ENCODE measurements at places on chromosomes 11 and 22.

GRCh38 chr11:13972043-13972910 is 9.8 kb downstream of the SPON1 start:
- no peak for DNase-seq

- DNase-seq: no peak
These were observed 729.4 kb downstream of the OPCML start for GRCh38 chr11:132802947-132803346.

DNA sequence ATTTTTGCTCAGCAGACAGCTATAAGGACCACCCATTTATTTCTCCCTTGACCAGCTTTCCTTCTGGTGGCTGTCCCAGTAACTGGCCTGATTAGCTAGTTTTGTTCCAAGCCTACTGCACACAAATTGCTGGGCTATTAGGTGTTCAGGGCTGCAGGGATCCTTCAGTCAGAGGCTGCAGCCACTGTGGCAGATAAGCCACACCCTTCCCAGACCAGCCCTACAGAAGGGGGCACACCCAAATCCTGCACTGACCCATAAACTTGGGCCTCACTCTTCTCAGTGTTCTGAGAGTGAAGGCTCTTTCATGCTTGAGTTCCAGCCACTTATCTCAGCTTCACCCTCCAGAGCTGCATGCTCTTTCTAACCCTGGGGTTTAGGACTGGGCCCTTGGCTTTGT is 200.0 kb downstream of the AASDHPPT start:
- no peak for DNase-seq

DNA sequence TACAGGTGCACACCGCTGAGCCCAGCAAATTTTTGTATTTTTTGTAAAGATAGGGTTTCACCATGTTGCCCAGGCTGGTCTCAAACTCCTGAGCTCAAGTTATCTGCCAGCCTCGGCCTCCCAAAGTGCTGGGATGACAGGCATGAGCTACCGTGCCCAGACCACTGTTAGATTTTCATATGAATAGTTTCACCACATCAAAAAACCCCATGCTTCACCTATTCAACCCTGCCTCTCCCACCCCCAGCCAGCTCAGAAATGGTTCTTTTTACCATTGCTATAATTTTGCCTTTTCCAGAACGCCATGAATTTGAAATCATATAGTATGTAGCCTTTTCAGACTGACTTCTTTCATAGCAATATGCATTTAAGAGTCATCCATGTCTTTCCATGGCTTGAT is 37.9 kb downstream of the CDPF1 start:
- DNase-seq: no peak

DNA sequence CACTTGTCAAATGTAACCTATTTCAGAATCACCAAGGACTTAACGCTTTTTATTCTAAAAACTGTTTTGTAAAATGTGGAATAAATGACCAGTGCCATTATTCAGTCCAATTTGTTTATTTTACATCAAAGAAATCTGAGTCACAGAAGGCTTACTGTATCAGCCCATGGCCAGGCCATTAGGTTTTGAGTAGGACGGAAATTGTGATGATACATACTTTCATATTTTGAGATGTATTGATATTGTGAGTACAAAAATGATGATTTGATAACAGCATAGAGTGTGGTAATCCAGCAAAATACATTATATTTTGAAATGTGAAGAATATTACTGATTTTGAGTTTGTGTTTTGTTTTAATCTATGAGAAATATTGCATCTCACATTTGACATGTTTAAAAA is 81.1 kb downstream of the PIWIL3 start:
- no peak for DNase-seq

- peak; percentile 85 for DNase-seq
These were observed 31.5 kb downstream of the KIAA0930 start for GRCh38 chr22:45208993-45209838.

DNA sequence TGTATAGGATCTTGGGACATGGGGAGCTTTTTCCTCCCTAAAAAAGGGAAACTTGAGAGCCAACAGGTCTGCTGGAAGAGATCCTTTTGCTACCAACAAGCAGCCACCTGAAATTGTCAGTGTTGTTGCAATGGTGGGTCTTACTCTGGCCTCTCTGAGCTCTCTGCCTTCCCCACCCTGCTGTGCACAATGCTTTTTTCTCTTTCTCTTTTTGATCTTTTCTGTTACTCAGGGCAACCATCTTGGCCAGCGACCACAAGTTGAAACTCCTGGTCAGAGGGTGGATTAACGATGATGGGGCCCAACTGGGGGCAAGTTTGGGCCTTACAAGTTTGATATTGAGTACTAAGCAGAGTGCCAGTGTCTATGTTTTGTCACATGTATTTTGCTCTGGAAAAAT is 155.8 kb downstream of the KIRREL3 start:
- no peak for DNase-seq

DNA sequence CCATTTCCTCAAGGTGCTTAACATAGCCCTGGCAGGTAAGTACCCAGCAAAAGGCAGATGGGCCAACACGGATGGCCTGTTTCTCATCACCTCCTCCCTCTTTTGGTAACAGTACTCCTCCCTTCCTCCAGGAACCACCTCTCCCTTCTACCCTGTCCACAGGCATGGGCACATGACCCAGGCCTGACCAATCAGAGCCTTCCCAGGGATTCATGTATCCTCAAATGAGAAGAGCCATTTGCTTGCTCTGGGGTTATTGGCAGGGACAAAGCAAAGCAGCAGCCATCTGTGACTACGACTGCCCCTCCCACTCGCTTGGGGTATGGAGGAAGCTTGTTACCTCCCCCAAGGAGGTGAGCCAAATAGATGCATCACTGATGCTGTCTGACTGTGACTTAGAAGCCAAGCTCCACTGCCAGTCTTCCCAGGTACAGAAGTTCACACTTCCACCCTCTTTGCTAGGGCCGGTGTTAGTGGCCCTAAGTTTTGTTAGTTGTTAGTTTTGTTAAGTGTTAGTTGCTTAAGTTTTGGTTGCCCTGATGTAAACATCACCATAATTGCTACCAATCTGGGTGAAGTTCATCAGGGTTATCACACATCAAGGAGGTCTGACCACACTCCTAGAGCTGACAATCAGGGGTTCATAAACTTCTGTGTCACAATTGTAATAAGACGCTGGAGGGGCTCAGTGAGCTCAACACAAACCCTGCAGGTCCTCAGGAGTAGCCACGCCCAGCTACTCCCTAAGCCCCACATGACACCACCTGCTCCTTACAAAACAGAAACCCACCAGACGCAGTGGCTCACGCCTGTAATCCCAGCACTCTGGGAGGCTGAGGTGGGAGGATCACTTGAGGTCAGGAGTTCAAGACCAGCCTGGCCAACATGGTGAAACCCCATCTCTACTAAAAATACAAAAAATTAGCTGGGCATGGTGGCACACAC is 57.3 kb downstream of the ARFGAP3 start:
- peak; percentile 41 for DNase-seq

- DNase-seq: no peak
These were observed 44.2 kb downstream of the TENM4 start for GRCh38 chr11:79396674-79397073.

- no peak for DNase-seq
These were observed 802.3 kb upstream of the ARHGAP42 start for GRCh38 chr11:99884750-99885149.

DNA sequence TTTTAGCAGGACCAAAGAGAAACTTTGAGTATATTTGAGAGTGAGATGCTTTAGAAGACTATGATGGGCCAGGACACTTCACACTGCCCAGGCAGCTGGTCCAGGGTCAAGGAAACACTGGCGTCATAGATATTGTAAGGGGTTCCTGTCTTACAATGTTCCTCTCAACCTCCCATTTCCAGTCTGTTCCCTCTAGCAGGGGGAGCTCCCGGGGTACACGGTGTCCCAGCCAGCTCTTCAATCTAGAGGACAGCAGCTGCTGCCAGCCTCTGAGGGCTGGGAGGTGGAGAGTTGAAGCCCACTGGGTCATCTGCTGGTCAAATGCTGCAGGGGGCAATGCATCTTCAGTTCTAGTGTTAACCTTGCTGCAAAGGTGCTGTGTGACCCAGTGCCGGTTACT is 40.7 kb upstream of the TIMP3 start:
- DNase-seq: no peak

- DNase-seq: no peak
These were observed 20.2 kb downstream of the GAB2 start for GRCh38 chr11:78397398-78397797.

DNA sequence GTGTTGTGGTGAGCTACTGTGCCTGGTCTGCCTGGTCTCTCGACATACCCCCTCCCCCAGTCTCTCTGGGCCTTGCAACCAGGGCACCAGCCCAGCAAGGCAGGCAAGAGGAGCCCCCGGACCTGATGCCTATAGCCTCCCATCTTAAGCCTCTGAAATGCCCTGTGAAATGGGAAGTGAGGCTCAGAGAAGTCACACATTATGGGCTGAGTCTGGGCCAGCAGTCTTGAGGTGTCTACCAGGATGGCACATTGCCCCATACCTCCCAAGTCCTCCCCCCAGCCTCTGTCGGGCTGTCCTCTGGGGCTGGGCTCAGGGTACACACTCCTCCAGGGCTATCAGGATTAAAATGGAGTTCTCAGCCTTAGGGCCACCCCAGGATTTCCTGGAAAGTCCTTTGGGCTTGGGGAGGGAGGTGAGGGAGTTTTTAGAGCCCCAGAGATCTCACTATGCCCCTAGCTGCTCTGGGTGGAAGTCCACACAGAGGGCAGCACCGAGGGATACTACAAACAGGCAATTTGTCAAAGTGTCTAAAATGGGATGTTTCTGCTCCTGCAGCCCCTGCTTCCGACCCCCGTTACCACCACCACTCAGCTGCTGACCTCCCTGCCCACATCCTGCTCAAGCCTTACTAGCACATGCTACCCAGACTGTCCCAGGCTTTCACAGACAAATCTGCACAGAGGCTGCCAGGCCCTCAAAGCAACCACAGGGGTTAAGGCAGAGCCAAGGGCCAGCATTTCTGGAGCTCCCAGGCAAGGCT is 3.1 kb upstream of the SH3BP1 start:
- no peak for DNase-seq

GRCh38 chr11:129224538-129224937 is 32.4 kb upstream of the ARHGAP32 start:
- DNase-seq: no peak

DNA sequence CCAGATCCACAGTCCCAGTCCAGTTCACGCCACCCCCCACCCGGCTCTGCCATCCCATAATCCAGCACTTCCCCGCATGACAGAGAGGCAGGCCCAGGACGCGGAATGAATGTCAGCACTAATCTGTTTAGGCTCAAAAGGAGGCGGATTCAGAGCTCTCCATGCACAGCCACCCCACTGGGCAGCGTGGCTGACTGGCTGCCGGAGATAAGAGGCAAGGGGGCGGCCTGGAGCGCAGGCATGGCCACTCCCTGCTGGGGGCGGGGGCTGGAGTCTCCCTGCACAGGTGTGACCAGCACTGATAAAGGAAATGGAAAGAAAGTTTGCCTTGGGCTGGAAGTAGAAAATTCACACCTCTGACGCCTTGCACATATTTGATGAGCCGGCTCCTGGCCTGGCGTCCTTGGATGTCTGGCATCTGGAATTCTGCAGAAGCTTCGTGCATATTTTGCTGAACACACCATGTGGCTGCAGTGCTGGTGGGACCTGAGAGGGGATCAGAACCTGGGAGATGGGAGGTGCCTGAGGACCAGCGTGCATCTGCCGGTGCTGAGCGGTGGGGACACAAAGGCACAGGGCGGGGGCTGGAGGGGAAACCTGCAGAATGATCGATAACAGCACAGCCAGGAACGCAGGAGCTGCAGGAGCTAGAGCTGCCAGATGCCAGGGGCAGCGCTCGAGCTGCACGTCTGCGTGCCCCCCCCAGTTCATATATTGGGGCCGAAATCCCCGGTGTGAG is 344.4 kb downstream of the CTTN start:
- DNase-seq: no peak

DNA sequence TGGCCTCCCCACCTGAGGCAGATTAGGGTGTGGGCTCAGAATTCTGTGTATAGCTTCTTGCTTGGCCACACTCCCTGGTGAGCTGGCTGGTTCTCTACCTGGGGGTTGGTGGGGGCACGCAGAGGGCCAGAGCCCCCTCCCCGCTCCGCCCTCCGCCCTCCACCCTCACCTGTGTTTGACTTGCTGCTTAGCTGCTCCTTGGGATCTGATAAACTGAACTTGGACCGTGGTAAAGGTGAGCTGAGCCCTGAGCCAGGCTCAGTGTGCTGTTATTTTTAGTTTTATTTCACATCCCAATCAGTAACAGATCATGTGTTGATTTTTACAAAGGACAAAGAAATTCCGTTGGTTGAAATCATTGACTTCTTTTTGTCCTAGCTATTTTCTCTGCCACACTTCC is 2.0 kb downstream of the OVOL1 start:
- no peak for DNase-seq

- DNase-seq: peak; percentile 55
These were observed 86.6 kb upstream of the ARHGAP32 start for GRCh38 chr11:129278586-129279319.

GRCh38 chr11:87722756-87723565 is 452.3 kb downstream of the RAB38 start:
- no peak for DNase-seq

DNA sequence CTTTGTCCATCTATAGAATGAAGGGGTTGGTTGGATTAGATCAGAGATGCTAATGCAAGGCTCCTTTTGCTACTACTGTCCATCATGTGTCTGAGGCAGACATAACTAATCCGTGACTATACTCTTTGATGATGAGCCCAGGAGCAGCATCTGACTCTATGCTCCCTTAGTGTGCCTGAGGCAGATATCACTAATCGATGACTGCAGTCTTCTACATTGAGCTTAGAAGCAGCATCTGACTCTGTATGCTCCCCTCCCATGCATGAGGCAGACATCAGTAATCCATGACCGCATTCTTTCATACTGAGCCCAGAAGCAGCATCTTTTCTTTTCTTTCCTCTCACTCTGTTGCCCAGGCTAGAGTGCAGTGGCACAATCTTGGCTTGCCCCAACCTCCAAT is 4.2 kb downstream of the TCN2 start:
- no peak for DNase-seq

DNA sequence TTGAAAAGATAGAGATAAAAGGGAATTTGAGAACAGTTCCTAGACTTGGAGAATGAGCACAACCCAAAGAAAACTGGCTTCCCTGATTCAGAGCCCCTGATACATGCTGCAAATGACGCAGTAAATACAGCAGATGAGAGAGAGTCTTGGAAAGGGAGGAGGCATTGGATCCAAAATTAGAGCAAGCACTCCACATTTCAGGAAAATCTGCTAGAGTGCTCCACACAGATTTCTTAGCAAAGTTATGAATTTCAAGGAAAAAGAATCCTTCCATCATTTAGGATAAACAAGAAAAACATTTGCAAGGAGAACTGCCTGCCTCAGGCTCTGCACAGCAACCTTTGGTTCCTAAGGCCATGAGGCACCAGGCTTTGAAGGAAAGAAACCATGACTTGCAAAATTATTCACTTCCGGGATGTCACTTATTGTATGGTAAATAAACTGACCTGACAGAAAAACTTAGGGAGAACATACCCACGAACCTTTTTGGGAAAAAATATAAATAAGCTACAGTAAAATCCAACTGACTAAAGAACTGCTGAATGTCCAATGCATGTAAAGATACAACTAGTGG is 89.8 kb upstream of the RTL6 start:
- DNase-seq: no peak

- no peak for DNase-seq
These were observed 105.5 kb downstream of the CSNK2A3 start for GRCh38 chr11:11247576-11247975.
